ENCODE measurements at places on chromosomes 3 and 15.

GRCh38 chr3:70754314-70754713 is 441.9 kb upstream of the MDFIC2 start:
- no peak for DNase-seq
- no peak overlapping the region for H3K27ac ChIP-seq
- H3K36me3 ChIP-seq = no peaks in the 10 kb centered on the region
- no peaks in the 10 kb centered on the region for H3K4me1 ChIP-seq
- H3K27me3 ChIP-seq = peaks cover 12% of the 10 kb centered on the region

- no peaks in the 10 kb centered on the region for H3K27me3 ChIP-seq
- H3K4me1 ChIP-seq = peaks cover 5% of the 10 kb centered on the region
- no peak for DNase-seq
Observed at GRCh38 chr15:78004919-78005634, 72.4 kb downstream of the TBC1D2B start.

DNA sequence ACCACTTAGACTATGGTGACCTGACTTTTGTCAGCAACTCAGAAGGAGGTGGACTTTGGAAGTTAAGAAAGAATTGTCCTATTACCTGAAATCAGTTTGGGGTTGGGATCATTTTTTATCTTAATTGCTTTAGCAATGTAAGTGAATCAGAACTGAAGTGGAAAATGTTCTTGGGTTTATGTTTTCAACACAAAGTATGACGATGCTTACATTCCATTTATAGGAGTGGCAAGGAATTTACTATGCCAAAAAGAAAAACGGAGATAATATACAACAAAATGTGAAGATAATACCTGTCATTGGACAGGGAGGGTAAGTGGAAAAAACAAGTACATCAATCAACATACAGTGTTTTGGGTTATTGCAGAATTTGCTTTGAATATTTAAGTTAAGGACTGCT is 116.1 kb downstream of the PDE8A start:
- H3K27ac ChIP-seq = no peak overlapping the region
- no peak overlapping the region for H3K4me3 ChIP-seq
- H3K36me3 ChIP-seq = peaks cover 11% of the 10 kb centered on the region
- DNase-seq = no peak

DNA sequence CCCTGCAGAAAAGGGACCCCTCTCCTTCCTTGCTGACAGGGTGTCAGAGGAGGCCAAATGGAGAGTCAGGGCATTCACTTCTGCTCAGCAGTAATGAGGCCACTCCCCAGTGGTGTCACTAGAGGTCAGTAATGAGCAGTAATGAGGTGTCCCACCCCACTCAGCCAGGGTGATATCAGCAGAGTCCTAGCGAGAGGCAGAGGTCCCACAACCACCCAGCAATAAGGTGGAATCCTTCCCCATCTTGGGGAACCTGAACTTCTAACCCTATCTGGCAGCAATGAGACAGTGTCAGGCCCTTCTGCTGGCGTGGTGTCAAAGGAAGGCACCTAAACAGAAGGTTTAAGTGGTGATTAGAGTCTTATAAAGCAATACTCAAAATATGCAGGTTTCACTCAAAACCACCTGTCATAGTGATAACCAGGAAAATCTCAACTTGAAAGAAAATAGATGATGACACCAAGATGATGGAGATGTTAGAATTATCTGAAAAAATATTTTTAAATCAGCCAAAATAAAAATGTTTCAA is 12.9 kb downstream of the OCA2 start:
- H3K27me3 ChIP-seq = peaks cover 70% of the 10 kb centered on the region
- peaks cover 30% of the 10 kb centered on the region for H3K36me3 ChIP-seq
- H3K4me3 ChIP-seq = no peak overlapping the region
- H3K27ac ChIP-seq = no peak overlapping the region

- no peak overlapping the region for H3K4me3 ChIP-seq
- H3K27ac ChIP-seq = no peak overlapping the region
- H3K4me1 ChIP-seq = no peaks in the 10 kb centered on the region
- DNase-seq = no peak
- no peaks in the 10 kb centered on the region for H3K36me3 ChIP-seq
- H3K27me3 ChIP-seq = peaks cover 4% of the 10 kb centered on the region
Observed at GRCh38 chr15:55778932-55779331, 36.0 kb upstream of the PRTG start.

DNA sequence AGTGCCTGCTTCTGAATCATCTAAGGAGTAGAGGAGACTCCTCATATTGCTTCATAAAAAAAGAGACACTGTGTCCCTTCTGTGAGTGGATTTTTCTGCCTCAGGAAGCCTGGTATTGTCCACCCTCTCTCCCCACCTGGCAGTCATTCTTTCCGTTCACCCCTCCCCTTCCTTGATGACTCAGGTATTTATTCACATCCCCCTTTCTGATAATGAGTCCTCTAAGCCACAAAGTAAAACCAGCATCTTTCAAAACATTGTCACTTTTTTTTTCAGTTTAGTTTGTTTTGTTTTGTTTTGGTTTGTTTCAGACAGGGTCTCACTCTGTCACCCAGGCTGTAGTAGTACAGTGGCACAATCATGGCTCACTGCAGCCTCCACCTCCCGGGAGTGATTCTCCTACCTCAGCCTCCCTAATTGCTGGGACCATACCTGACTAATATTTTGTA is 65.2 kb upstream of the UBE2E1 start:
- H3K36me3 ChIP-seq = no peaks in the 10 kb centered on the region
- DNase-seq = no peak

GRCh38 chr3:69538281-69538680 is 152.4 kb upstream of the FRMD4B start:
- no peak for DNase-seq
- H3K4me1 ChIP-seq = peaks cover 8% of the 10 kb centered on the region
- H3K36me3 ChIP-seq = no peaks in the 10 kb centered on the region
- peaks cover 36% of the 10 kb centered on the region for H3K27me3 ChIP-seq

GRCh38 chr3:721086-721485 is 371.7 kb upstream of the CNTN6 start:
- H3K27me3 ChIP-seq = no peaks in the 10 kb centered on the region
- H3K4me3 ChIP-seq = no peak overlapping the region
- H3K4me1 ChIP-seq = no peaks in the 10 kb centered on the region
- no peak overlapping the region for H3K27ac ChIP-seq
- no peaks in the 10 kb centered on the region for H3K36me3 ChIP-seq
- DNase-seq = no peak

DNA sequence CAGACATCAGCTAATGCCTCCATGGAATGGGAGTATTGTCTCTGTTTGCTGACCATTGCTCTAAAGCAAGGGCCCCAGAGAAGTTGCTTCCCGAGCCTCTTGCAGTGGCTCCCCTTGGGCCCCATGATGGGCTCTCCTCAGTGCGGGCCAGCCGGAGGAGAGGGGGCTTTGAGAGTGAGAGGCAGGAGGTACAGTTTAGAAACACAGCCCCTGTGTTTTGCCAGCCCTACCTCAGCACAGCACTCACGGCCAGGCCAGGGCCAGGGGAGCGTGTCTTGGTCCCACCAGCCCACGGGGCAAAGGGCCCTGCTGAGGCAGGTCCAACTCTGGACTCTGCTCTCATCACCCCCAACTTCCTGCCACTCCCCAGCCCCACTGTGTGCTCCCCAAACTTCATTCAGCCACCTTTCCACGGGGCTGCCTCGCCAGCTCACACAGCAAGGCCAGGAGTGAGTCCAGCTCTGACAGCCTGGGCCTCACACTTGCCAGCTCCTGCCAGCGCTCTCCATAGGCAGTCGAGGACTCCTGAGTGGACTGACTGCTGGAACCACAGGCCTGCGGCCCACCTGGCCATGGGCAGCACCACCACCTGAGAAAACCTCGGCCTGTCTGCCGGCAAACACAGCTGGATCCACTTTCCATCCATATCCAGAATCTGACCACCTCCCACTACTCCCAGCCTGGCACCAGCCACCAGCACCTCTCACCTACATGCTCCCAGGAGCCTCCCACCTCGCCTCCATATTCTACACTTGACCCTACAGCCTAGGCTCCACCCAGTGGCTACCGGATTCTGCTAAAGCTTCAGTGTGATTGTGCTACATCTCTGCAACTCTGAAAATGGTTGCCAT is 99.0 kb downstream of the TLE3 start:
- no peaks in the 10 kb centered on the region for H3K27me3 ChIP-seq
- peaks cover 59% of the 10 kb centered on the region for H3K4me1 ChIP-seq
- no peak overlapping the region for H3K27ac ChIP-seq
- peaks cover 8% of the 10 kb centered on the region for H3K36me3 ChIP-seq
- DNase-seq = no peak

- H3K27ac ChIP-seq = no peak overlapping the region
- no peaks in the 10 kb centered on the region for H3K27me3 ChIP-seq
- no peak overlapping the region for H3K4me3 ChIP-seq
- no peaks in the 10 kb centered on the region for H3K4me1 ChIP-seq
Observed at GRCh38 chr3:148360051-148360450, 337.7 kb upstream of the AGTR1 start.

- no peak for DNase-seq
- no peaks in the 10 kb centered on the region for H3K36me3 ChIP-seq
- no peaks in the 10 kb centered on the region for H3K27me3 ChIP-seq
- no peak overlapping the region for H3K27ac ChIP-seq
- H3K4me1 ChIP-seq = peaks cover 8% of the 10 kb centered on the region
Observed at GRCh38 chr3:21783839-21784238, 32.8 kb upstream of the ZNF385D start.

Measured in naive B cell (primary cell).